COLO829 (cell line): ENCODE measurements at places on chromosomes 5 and 9.

DNA sequence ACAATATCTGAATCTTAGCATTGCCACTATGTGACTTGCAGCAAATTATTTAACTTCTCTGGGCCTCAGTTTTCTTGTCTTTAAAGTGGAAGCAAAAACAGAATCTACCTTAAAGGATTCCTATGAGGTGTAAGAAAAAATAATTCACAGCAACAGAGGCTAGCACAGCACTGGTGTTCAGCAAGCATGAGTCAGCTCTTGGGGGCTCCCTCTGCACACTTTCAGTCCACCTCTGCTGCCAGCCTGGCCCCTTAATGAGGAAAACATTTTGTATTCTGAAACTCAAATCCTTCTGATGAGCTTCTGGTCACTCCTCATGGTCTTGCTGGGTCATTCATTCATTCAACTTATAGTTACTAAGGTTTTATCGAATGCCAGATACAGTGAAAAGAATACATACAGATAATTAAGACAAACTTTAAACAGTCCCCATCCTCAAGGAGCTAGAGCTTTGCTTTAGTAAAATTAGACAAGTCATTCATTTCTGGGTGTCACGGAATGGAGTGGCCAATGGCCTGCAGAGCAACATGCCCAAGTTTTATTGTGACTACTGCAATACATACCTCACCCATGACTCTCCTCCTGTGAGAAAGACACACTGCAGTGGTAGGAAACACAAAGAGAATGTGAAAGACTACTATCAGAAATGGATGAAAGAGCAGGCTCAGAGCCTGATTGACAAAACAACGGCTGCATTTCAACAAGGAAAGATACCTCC is 26.8 kb upstream of the IQGAP2 start:
- no peak for DNase-seq

GRCh38 chr9:72557549-72557948 is 36.1 kb downstream of the TMC1 start:
- peak; percentile 78 for DNase-seq

- DNase-seq: no peak
Measured at GRCh38 chr5:133877351-133878235, 90.8 kb downstream of the C5orf15 start.

GRCh38 chr5:50822761-50823160 is 156.3 kb downstream of the PARP8 start:
- no peak for DNase-seq

- no peak for DNase-seq
Measured at GRCh38 chr9:89598926-89599325, 5.9 kb upstream of the GADD45G start.

GRCh38 chr5:81361600-81361999 is 32.3 kb downstream of the ACOT12 start:
- DNase-seq: no peak

DNA sequence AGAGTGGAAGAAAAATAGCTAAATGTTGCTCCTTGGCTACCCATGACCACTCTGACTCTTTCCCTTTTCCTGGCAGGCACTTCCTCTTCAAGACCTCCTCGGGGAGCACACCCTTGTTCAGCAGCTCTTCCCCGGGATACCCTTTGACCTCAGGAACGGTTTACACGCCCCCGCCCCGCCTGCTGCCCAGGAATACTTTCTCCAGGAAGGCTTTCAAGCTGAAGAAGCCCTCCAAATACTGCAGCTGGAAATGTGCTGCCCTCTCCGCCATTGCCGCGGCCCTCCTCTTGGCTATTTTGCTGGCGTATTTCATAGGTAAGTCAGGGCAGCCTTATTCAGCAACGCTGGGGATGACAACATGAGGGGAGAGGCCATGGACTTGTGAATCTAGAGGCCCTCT is 298.6 kb upstream of the WWC1 start:
- no peak for DNase-seq

DNA sequence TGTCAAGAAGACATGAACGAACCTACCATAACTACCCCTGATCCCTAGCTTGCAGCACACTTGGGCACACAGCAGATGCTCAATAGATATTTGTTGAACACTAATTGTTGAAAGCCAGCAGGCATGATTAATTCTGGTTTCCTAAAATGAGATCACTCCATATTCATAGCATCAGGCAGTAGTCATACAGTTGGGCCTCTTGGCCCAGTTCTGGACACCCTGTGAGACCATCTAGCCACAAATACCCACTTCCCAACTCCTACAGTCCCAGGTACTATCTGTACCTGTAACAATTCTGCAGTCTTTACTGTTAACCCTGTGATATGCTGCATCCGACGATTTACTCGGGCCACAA is 24.2 kb downstream of the P4HA2 start:
- DNase-seq: no peak

- DNase-seq: no peak
Measured at GRCh38 chr5:56565644-56566043, 249.7 kb upstream of the MAP3K1 start.

DNA sequence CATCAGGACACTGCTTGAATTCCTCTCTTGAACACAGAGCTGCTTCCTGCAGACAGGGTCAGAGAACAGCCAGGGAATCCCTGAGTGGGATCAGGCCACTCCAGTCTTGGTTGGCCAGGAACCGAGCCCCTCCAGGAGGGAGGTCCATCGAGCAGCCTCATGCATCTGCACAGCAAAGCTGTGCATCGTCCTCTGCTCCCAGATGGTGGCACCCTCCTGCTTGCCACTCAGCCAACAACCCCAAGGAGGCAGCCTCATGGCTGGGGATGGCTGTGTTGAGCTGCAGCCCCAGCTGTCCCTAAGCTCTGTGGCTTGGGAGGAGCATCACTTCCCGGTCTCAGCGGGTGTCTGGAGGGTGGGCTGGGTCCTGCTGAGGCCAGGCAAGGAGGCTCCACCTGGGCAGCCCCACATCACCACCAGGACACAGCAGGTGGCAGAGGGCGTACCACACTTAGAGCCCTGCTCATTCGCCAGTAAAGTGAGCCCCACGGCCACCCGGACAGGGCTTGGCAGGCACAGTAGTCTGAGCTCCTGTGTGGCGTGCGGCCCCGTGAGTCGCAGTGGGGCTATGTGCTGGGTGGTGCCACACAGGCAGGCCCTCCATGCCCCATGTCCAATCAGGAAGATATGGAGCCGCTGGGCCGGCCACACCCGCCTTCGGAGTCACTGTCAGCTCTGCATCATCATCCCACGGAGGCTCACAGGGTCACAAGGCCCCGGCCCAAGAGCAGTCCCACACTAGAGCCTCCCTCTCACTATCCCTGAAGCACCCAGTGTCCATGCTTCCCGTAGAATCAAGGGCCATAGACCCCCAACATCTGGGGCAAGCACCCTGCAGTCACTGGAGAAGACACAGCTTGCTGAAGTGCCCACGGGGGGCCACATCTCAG is 11.9 kb downstream of the LPCAT1 start:
- no peak for DNase-seq

- DNase-seq: no peak
Measured at GRCh38 chr5:133930813-133931090, 37.7 kb downstream of the C5orf15 start.

- no peak for DNase-seq
Measured at GRCh38 chr5:137147346-137147745, 351.8 kb downstream of the SPOCK1 start.

DNA sequence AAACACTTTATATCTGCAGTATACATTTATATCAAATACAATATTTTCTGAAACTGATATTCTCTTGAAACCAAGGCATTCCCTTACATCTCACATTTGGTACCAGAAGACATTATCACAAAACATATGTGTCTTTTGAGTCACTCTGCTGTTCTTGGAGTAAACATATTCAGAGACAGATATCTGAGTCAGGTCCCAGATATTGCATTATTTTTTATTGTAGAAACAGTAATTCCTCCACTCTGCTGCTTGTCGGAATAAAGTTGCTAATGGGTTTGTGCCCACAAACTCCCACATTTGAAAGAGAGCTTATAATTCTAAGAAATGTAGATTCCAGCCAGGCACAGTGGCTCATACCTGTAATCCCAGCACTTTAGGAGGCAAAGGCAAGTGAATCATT is 261.1 kb upstream of the DAPK1 start:
- DNase-seq: no peak
